ENCODE measurements at places on chromosomes 11 and 22.

DNA sequence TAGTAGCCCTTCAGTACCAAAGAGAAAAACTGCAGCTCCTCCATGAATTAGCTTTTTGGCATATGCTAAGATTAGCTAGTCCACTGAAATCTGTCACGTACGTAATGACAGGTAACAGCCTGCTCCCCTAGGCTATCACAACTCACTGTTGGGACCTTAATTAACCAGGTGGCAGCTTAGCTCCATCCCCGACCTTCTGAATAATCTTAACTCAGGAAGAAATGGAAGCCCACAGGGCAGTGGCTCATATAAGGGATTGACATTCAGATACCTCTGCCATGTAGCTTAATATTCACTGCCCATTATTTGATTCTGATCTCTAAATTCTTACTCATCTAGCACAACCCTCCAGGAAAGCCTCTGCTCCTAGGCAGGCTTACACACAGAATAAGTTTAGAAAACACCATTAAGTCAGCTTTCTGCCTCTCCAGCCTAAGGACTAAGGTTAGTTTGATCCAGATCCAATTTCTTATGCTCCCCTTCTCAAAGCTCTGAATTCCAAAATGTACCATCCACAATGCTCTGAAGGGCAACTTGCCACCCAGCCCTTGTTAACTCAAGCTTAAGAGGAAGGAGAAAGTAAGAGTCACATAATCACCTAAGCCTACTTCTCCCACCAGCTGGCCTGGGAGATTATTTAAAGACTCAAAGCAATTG lies 5.0 kb downstream of the HSPA8 start:
- DNase-seq, result no peak

GRCh38 chr22:48704335-48704734 lies 1123.3 kb downstream of the BRD1 start:
- no peak for DNase-seq

DNA sequence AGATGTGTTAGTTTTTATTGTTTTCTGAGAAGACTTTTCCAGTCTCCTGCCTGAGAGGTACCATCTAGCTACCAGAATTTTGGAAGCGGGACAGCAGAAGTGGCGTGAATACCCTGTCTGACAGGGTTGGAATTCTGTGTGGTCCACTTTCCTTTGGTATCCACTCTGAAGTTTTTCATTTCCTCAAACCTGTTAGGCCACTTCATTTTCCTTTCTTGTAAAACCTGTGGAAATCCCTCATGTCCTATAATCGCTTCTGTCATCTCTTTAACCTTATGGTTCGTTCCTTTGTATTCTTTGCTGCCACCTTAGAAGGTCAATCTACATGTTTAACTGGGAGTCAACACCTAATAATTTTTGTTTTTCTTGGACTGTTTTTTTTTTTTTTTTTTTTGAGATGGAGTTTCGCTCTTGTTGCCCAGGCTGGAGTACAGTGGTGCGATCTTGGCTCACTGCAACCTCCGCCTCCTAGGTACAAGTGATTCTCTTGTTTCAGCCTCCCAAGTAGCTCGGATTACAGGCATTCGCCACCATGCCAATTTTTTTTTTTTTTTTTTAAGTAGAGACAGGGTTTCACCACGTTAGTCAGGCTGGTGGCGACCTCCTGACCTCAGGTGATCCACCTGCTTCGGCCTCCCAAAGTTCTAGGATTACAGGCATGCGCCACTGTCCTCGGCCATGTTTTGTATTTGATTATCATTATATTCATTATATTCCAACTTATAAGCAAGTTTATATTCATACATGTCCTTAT lies 7.1 kb downstream of the SFI1 start:
- no peak for DNase-seq

DNA sequence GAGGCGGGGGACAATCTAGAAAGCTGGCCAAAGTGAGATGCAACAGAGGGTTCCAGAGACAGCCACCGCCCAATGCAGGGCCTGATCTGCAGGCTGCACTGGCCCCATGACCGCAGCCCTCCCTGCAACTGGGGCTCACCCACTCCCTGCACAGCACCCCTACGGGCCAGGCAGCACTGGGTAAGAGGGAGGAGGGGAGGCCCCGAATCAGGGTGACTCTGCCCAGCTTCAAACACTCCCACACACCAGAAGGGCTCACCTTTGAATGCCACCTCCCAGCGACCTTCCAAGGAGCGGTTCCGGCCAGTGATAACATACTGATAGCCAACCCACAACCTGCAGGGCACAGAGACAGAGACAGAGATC lies 59.3 kb downstream of the DGCR2 start:
- no peak for DNase-seq

- no peak for DNase-seq
These were observed 42.8 kb downstream of the TRIOBP start for GRCh38 chr22:37739611-37740049.

GRCh38 chr22:46661221-46661851 lies 41.1 kb downstream of the GRAMD4 start:
- DNase-seq, result no peak

GRCh38 chr22:45554040-45554406 lies 51.3 kb downstream of the FBLN1 start:
- no peak for DNase-seq

DNA sequence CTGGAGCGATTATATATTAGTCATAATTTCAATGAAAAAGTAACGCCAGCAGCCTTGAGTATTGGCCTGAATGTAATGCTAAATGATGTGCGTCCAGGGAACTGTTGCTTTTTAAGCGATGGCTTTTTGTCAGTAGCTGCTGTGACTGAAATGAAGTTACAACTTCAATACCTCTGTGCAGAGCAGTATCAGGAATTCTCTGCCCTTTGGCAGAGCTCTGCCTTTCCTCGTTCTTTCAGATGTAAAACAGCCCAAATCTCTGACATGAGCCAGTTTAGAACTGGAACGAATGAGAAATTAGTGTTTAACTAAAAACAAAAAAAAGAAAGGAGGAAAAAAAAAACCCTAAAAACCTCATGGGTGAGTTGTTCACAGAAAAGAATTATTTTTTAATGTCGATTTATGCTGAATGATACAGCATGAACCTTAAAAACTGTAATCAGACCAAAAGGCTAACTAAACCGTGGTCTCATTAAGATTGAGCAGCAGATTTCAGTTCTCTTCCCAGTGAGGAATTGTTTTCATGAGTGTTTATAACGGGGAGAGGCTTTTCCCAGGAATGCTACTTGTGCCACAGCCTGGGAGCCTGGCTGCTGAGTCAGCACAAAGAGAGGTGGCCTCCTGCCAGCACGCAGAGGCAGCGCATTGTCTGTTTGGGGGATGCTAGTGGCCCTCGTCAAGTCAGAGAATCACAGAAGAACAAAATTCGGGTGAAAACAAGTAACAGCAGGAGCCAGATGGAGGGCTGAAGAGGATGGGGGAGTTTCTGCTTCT lies 146.2 kb upstream of the RASSF10 start:
- DNase-seq, result no peak

DNA sequence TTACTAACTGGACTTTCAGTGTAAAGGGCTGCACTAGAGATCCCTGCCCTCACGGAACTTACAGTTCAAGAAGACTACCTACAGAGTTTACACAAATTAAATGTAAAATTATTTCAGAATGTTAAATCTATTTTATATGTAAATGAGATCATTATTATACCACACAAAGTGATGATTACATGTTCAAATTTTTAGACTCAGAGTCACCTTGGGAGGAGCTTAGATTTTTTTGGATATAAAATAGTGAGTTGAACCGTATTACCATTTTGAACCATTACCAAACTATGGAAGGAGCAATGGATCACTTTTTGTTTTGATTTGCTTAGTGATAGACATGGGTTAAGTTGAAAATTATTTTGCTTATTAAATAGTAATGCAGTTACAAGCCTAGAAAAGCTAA lies 1.6 kb downstream of the IPO7 start:
- no peak for DNase-seq

GRCh38 chr11:109970516-109971183 lies 122.5 kb upstream of the ZC3H12C start:
- DNase-seq, result no peak

GRCh38 chr11:122418032-122418431 lies 237.5 kb upstream of the UBASH3B start:
- DNase-seq, result no peak

GRCh38 chr22:47320560-47320959 lies 558.1 kb downstream of the TBC1D22A start:
- no peak for DNase-seq

GRCh38 chr11:35042913-35043312 lies 96.1 kb upstream of the CD44 start:
- DNase-seq, result no peak

DNA sequence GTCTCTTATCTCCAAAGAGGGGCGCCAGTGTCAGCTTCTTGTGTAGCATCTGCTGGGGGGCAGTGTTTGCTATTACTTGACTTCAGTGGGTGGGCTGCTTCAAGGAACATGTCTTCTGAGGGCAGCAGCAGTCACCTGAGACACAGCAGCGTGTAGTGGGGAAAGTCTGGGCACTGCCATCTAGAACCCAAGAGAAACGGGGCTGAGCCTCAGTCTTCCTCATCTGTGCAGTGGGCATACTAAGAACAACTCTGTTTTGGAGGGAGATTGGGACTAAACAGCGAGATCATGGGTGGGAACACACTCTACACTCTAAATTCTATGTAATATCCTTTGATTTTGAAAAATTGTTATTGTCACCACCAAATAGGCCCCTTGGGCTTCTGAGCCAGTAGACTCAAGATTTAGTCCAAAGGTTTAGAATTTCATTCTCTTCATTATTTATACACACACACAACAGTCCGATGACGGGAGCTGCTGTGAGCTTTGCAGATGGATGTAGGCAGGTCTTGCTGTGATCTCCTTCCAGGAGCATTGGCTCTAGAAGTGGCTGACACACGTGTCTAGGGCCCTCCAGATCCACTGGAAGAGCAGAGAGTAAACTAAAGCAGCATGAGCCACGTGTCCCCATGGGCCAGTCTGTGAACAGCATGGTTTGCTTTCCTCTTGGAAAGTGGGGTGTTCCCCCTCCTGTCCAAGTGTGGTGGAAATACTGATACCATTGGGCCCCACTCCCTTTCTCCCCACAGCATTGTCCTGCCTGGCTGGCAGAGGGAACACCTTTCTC lies 51.8 kb downstream of the TRAF6 start:
- DNase-seq, result no peak

DNA sequence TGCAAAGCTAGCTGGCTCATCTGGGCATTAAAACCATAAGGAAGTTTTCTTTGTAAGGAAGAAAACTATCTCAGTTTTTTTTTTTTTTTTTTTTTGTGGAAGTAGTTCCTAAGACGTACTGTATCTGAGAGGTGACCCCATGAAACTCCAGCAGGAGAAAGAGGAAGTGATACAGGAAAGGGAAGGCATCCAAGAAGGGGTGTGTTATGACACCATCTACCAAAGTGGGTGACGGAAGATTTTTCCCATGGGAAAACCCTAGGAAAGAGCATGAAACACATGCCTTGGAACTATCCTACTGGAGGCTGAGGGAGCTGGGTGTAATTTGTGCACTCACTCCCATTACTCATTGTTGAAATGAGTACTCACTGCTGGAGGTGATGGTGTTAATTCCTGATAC lies 63.8 kb upstream of the ARHGAP20 start:
- no peak for DNase-seq

DNA sequence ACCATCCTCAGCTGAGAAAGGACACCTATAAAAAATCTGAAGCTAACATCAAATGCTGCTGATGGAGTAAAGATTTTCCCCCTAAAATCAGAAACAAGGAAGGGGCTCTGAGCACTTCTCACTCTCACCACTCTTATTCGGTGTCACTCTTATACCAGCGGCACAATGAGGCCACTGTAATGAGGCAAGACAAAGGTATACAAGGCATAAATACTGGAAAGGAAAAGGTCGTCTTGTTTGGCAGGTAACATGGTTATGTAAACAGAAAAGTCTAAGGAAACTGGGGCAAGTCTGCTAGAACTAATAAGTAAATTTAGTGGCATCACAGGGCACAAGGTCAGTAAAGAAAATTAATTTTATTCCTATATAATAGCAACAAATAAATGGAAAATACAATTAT lies 8.1 kb upstream of the MOB2 start:
- DNase-seq, result no peak

GRCh38 chr11:122167100-122167499 lies 51.1 kb upstream of the BLID start:
- DNase-seq, result no peak

GRCh38 chr11:47941907-47942558 lies 38.3 kb upstream of the PTPRJ start:
- no peak for DNase-seq

- no peak for DNase-seq
These were observed 883.9 kb downstream of the BRD1 start for GRCh38 chr22:48943567-48944432.

DNA sequence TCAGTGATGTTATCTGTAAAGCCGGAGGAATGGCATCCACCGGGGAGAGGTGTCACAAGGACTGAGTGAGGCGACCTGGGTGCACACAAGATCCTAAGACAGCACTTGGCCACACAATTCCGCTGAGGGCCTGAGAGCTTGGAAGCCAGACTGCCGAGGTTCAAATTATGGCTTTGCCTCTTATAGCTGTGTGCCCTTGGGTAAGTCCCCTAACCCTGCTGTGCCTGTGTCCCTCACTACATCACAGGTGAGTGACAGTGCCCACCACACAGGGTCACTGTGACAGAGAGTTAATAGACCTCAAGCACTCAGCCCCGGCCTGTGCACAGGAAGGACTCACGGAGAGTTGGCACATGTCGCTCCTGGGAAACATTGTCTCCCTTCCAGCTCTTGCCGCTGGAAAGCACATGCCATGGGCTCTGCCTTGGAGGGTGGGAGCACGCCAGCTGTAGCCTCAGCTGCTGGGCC lies 592 bp downstream of the RHOD start:
- DNase-seq, result no peak

DNA sequence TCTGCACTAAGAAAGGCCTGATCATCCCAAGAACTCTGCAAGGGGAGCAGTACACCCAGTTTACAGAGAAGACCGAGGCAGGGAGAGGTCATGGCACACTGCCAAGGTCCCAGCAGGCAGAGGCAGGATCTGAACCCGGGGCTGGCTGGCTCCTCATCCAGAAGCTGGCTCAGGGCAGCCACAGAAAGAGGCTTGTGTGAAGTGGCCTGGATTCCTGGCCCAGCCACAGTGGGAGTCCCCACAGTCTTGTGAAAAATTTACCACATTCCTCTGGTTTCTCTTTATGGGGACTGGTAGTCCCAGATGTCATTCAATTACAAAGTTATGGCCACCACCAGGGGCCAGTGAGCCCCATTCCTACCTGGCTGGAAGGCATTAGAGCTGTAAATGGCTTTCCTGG lies 440.5 kb downstream of the MIAT start:
- no peak for DNase-seq

DNA sequence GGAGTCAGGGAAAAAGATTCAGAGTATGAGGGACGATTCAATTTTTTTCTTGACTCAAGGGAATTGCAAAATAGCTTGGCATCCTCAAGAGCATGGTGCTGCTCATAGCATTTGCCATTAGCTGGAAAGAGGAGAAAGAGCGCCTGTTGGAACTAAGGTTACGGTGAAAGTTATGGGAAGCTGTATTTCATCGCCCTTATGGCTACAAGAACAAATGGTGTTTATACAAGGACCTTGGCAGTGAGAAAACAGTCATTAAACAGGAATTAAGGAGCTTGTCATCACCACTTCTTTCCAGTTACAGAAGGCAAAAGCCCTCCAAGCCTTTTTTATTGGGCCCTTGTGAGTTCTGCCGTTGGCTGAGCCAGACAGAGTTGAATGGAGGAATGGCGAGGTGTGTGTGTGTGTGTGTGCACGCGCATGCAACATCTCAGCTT lies 74.2 kb downstream of the ALX4 start:
- DNase-seq, result no peak
